ENCODE measurements at places on chromosomes 12 and 14.

DNA sequence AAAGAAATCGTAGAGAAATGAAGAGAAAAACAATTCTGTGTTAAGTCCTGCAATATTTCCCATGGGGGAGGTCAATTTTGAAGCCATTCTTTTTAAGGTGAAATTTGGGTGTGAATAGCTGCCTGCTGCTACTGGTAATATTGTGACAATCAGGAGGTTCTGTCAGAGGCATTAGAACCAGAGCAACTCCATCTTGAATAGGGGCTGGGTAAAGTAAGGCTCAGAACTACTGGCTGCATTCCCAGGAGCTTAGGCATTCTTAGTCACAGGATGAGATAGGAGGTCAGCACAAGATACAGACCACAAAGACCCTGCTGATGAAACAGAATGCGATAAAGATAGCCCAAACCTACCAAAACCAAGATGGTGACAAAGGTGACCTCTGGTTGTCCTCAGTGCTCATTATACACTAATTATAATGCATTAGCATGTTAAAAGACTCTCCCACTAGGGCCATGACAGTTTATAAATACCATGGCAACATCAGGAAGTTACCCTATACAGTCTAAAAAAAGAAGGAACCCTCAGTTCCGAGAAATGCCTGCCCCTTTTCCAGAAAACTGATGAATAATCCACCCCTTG, 24.8 kb upstream of the MTHFD1 start:
- DNase-seq, result no peak

DNA sequence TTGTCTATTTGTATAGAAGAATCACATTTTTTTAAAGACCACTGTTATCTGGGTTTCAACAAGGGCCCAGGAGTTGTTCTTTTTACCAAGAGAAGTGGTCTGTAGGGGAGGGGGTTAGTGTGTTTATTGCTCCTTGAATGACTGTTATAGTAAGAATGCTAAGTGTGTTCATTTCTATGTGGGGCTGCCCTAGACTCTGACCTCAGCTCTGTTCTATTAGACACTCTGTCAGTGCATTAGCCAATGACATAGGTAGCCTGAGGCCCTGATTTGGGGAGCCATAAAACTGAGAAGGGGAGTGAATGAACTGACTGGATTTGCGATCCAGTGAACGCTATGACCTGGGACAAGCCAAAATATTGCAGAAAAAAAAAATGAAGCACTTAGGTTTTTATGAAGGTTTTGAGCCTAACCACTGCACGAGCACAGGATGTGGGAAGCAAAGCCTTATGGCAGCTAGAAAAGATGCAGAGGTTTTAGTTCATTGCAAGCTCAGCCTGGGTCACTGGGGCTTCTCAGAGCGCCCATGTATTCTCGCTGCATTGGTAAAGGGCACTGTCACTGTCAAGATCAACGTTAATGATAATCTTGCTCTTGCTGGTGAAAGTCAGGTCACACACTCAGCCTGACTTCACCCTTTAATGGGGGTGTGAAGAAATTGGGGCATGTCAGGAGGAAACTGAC, 63.8 kb downstream of the PRKCH start:
- DNase-seq, result no peak

- peak; percentile 97 for DNase-seq
These were observed 16.0 kb upstream of the ENDOU start for GRCh38 chr12:47741340-47741703.

GRCh38 chr14:53608369-53608768, 348.3 kb downstream of the BMP4 start:
- no peak for DNase-seq

Measured in A673 (cell line).